HepG2 (cell line): ENCODE measurements at places on chromosomes 3 and 15. TPM values are rescaled to one million over a fixed set of nuclear protein-coding genes. Genes with fewer than 3 reads are reported as not detected.

Gene ATP6V1A
- total RNA-seq, result 95.1 and 171 TPM in 2 replicates

DNA sequence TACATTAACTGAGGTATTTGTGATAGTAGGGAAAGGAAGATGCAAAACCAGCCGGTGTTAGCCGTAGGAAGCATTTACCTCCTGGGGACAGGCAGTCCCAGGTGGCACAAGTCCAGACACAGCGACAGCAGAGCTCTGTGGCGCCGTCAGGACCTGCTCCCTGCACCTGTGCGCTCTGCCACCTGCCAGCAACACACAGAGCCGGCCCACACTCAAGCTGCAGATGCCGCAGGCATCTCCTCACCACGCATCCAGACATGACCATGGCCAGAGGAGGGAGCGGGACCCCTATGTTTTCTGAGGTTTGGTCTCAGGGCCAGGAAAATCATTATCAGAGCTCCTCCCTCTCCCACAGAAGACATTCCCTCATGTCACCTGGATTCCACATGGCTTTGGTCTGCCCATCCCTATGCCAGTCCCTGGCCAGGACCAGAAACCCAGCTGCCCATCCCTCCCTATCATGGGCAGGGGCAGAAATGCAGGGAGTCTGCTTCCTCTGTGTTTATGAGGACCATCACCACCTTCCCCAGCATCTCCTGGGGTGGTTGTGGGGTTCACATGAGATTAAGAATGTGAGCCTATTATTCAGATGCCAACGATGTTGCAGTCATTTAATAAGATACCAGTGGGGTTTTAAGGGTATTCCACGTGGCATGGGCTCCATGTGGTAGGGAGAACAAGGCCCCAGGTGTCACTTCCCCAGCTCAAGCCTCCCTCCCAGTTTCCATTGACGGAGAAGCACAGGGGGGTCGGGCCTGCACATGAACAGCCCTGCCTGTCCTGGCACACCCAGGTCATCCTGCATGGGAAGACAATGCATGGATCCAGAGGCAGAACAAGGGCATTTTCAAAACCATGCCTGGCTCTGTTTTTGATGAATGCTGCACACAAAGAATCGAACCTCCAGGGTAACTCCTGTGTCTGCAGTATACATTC is 251.1 kb downstream of the OCA2 start:
- H3K27me3 ChIP-seq, result no peaks in the 10 kb centered on the region; the same call in 2 of the 3 replicates
- no peak for DNase-seq
- no peaks in the 10 kb centered on the region for H3K36me3 ChIP-seq
- no peak overlapping the region for H3K4me3 ChIP-seq
- no peaks in the 10 kb centered on the region for H3K4me1 ChIP-seq
- H3K27ac ChIP-seq, result no peak overlapping the region

- peak overlapping the region; percentile 78 for H3K4me3 ChIP-seq
- peak overlapping the region; percentile 88 for H3K27ac ChIP-seq
- no peaks in the 10 kb centered on the region; the same call in 2 of the 3 replicates for H3K27me3 ChIP-seq
- no peaks in the 10 kb centered on the region for H3K36me3 ChIP-seq
- H3K4me1 ChIP-seq, result peaks cover 46% of the 10 kb centered on the region
- DNase-seq, result peak; percentile 34
These were observed 497 bp downstream of the PARP16 start for GRCh38 chr15:65286069-65286703.

DNA sequence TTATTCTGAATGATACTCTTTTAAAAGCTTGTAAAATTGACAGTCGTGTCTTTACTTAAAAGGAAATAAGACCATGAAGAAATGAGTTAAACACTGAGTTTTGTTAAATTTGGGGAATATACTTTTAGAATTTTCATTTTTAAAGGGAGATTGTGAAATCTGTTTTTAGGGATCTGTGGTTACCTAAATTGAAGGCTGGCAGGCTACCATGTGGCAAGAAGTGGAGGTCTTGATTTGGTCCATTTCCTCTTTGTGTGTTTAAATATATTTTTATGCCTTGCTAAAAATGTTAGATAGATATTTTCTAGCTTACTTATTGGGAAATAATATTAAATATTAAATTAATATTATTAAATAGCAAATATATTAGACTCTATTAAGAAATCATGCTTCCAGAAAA is 36.6 kb upstream of the SLC22A13 start:
- H3K36me3 ChIP-seq, result peaks cover 35% of the 10 kb centered on the region
- H3K27me3 ChIP-seq, result no peaks in the 10 kb centered on the region
- H3K4me1 ChIP-seq, result no peaks in the 10 kb centered on the region
- no peak for DNase-seq
- no peak overlapping the region for H3K4me3 ChIP-seq
- H3K27ac ChIP-seq, result no peak overlapping the region

DNA sequence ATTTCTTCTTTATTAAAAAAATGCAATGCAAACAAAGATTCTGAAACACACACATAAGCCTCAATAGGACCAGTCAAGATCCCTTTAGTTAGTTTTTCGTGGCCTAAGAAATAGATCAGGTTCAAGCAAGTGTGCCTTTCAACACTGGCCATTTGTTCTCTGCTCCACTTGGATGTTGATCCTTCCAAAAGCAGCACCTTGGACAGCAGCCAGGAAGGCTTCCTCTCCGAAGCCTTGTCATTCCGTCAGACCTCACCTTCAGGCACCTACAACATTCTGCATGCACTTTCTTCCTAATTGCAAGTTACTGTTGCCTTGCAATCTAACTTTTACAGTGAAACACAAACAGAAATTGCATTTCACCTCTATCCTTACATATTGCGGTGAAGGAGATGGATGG is 155.9 kb upstream of the FEZF2 start:
- no peak overlapping the region for H3K27ac ChIP-seq
- H3K27me3 ChIP-seq, result no peaks in the 10 kb centered on the region
- no peaks in the 10 kb centered on the region for H3K36me3 ChIP-seq
- H3K4me1 ChIP-seq, result no peaks in the 10 kb centered on the region
- DNase-seq, result peak; percentile 9

DNA sequence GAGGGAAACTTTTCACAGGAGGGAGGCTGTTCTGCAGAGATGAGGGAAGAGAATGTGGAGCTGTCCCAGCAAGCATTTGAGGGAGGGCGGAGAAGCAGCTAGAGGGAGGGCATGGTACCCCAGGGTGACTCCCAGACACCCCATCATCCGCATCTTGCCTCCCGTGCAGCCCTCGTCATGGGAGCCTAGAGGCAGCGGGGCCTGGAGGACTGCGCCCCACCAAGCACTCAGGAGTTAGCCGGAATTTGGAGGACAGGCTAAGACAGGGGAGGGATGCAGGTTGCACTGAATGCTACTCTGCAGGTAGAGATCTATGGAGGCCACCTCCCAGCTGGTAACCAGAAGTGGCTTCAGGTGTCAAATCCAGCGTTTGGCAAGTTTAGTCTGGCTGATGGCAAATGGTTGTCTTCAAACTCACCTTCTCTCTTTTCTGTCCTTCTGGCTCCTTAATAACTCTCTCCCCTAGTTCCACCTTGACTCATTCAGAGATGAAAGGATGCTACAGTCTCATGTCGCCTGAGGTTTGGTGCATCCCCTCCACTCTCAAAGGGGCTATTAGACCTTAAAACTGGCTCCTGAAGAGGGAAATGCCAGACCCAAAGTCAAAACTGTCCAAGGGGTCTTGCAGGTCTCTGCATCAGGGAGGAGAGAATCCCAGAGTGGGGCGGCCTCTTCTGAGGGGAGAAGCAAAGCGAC is 155.9 kb upstream of the TLE3 start:
- H3K27ac ChIP-seq, result no peak overlapping the region
- H3K27me3 ChIP-seq, result peaks cover 12% of the 10 kb centered on the region; the same call in 2 of the 3 replicates
- H3K4me3 ChIP-seq, result no peak overlapping the region
- no peaks in the 10 kb centered on the region for H3K36me3 ChIP-seq
- no peaks in the 10 kb centered on the region for H3K4me1 ChIP-seq
- DNase-seq, result no peak

GRCh38 chr15:70466895-70467529 is 296.3 kb downstream of the UACA start:
- H3K27ac ChIP-seq, result no peak overlapping the region
- DNase-seq, result peak; percentile 29
- H3K4me3 ChIP-seq, result no peak overlapping the region
- no peaks in the 10 kb centered on the region for H3K36me3 ChIP-seq
